ENCODE measurements at places on chromosomes 5 and 9. TPM values are rescaled to one million over a fixed set of nuclear protein-coding genes. Genes with fewer than 3 reads are reported as not detected.

The SNCB gene
- 0.14 TPM for total RNA-seq

The C5orf47 gene
- total RNA-seq = not detected

The DRD1 gene
- 0.44 TPM for total RNA-seq

The GOLGA2 gene
- total RNA-seq = 125 TPM

The CCL28 gene
- total RNA-seq = 4.2 TPM

The SVEP1 gene
- total RNA-seq = 16.2 TPM

The PCDHA8 gene
- under 0.01 TPM for total RNA-seq

The ABCA1 gene
- 124 TPM for total RNA-seq

The HAPLN1 gene
- total RNA-seq = 1.1 TPM

The SPATA31D1 gene
- not detected for total RNA-seq

The ZNF483 gene
- 0.44 TPM for total RNA-seq

The KCNT1 gene
- total RNA-seq = not detected

The PELO gene
- 64.1 TPM for total RNA-seq

The AJM1 gene
- 1.4 TPM for total RNA-seq

The ENTPD8 gene
- not detected for total RNA-seq

The OLFM1 gene
- total RNA-seq = 0.44 TPM

The SLC34A1 gene
- not detected for total RNA-seq

The DND1 gene
- 0.44 TPM for total RNA-seq
